ENCODE measurements at places on chromosomes 12 and 14.

GRCh38 chr12:105861227-105861626 lies 277.5 kb downstream of the NUAK1 start:
- no peak for DNase-seq

- DNase-seq = no peak
Observed at GRCh38 chr12:124034297-124034696, 61.3 kb downstream of the ZNF664 start.

DNA sequence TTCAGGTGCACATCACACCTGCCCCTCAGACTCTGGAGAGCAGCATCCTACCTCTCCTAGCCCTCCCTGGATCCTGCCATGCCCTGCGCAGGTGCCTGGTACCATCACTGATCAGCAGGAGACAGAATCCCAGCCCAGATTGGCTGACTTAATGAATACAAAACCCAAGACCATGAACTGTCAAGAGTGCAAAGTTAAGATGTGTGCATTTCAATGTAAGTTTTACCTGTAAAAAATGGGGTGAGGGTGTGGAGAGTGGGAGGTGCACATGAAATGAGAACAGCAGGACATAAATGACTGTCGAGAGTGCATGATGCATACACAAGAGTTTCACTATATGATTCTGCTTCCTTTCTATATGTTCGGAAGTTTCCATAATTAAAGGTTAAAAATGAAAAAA lies 57.9 kb upstream of the GPR68 start:
- no peak for DNase-seq

DNA sequence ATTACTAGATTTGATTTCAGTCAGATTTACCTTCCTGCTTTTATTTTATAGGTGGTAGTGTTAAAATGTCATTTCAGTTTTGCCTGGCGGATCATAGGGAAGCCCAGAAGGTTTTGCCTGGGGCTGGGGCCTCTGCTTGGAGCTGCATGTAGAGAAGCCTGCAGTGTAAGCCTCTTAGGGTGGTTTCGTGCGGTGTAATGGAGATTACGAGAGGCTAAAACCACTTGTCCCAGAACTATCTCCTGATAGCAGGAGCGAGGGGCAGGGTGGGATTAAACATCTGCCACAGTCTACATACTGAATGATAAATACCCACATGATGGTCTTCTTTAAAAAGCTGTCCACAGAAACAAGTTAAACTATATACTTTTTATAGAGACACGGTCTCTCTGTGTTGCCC lies 35.0 kb upstream of the DICER1 start:
- DNase-seq = no peak

GRCh38 chr14:74582910-74583581 lies 29.0 kb downstream of the LTBP2 start:
- no peak for DNase-seq

DNA sequence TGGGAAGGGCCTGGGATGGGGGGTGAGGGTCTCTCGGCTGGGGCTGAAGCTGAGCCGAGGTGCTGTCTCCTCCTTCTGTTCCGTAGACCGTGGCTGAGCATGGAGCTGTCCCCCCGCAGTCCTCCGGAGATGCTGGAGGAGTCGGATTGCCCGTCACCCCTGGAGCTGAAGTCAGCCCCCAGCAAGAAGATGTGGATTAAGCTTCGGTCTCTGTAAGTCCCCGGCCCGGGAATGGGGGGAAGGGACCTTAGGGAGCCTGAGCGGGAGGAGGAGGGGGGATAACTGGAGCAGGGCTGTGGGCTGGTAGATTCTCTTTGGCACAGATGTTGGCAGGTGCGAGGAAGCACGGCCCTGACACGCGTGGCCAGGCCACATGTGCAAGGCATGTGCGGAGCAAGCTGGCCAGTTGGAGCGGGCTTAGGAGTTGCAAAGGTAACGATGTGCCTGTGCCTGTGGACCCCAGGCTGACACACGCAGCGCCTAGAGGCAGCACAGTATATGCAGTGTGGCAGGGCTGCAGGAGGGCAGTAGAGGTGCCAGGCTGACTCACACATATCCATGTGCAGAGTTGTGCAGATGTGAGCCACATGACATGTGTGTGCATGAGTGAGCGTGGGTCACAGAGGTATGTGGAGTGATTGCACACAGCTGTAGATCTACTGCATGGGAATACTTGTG lies 512 bp downstream of the PDE1B start:
- peak; percentile 18 for DNase-seq

GRCh38 chr12:50981319-50982239 lies 29.2 kb downstream of the HIGD1C start:
- DNase-seq = no peak

GRCh38 chr14:104688505-104689108 lies 811 bp upstream of the INF2 start:
- DNase-seq = no peak

GRCh38 chr14:64707661-64708060 lies 3.4 kb downstream of the PLEKHG3 start:
- DNase-seq = no peak

- DNase-seq = no peak
Observed at GRCh38 chr12:67471810-67472209, 176.7 kb upstream of the DYRK2 start.

GRCh38 chr14:101250948-101251811 lies 310.1 kb upstream of the DIO3 start:
- no peak for DNase-seq

DNA sequence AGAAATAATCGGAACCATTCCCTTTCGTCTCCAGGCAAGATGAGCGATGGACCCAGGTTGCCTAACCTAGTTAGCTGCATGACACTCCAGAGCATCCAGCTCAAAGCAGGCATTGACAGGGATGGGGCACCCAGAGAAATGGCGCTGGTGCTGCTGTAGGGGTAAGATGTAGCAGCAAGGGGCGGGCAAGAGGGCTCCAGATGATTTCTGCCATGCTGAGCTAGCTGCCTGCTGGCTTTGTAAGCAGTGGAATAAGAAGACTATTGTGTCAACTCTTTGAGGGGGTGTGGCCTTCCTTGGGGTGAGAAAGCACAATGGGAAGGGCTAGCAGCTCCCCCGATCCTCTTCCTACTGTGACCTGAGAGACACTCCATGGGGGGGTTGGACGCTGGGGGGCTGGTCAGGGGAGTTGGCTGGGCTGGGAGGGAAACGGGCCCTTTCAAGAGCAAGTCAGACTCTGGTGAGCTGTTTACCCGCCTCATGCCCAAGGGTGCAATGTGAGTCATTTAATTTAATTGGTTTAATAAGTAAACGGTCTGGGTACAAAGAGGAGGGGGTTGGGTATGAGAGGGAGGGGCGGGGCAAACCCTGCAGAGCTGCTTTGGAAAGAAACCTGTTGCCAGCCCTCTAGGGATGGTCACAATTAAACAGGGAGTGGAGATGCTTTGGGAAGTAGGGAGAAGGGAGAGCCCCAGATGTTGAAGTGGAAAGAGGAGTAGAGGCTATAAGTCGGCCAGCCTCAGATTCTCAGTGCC lies 50.5 kb downstream of the B4GALNT3 start:
- DNase-seq = no peak

DNA sequence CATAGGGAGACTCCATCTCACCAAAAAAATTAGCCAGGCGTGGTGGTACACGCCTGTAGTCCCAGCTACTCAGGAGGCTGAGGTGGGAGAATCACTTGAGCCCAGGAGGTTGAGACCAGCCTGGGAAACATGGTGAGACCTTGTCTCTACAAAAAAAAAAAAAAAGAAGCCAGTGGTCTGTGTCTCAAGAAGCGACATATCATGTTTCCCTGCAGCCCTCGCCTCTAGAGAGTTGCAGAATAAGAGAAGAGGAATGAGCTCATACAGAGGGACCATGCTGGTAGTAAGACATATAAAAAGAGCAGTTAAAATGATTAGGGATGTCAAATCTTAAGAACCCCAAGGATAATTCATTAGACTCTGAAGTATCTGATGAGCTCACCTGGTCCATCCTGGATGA lies 39.4 kb upstream of the BICDL1 start:
- no peak for DNase-seq

- no peak for DNase-seq
Observed at GRCh38 chr12:128089961-128090360, 177.0 kb upstream of the TMEM132C start.

DNA sequence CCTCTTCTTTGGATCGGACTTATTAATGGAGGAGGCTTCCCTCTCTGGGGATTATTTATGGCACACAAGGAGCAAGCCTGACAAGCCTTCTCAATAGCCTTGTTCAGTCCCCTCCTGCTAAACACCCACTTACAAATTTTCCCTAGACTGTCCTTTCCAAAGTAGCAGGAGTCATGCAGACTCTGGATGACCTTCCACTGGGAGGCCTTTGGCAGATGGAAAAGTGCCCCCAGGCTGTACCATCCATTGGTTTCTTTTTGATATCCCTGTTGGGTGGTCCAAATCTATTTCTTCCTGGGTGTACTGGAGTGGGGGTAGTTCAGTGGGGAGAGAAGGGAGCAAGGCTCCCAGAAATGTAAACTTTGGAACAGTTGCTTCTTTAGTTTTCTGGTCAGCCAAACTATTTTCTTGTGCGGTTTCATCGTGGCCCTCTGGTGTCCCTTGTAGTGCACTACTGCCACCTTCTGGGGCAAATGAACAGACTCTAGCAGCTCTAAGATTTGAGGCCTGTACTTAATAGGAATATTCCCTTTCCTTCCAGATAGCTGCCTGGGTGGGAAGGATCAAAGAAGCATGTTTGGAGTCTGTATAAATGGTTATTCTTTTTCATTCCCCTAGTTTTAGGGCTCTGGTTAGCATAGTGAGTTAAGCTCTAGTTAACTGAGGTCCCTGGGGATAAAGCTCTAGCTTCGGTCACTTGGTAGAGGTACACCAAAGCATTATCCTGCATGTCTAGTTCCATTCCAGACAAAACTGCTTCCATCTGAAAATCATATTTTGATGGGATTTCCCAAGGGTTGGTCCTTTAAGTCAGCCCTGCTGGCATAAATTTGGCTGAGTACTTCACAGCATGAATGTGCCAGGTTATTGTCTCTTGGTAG lies 409.5 kb downstream of the SLC6A15 start:
- no peak for DNase-seq

DNA sequence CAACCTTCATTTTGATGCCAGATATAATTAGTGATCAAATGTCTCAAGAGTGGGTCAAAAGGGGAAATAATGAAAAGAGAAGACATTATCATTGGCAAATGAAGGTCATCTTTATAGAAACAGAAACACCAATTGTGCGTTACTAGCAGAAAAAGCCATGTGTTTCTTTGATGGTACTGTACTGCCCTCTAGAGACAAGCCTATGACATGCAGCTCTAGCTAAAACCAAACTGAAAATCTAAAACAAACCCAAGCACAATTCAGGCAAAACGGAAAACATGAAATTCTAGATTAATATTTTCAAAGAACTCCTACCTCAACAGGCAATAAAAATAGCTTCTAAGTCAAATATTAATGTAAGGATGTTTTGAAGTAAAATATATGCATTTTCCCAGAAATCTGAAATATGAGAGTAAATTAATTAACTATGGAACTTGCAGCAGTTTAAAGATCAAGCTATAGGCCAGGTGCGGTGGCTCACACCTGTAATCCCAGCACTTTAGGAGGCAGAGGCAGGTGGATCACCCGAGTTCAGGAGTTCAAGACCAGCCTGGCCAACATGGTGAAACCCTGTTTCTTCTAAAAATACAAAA lies 115.4 kb downstream of the KLHL28 start:
- no peak for DNase-seq
